ENCODE measurements at places on chromosomes 1 and 21.

DNA sequence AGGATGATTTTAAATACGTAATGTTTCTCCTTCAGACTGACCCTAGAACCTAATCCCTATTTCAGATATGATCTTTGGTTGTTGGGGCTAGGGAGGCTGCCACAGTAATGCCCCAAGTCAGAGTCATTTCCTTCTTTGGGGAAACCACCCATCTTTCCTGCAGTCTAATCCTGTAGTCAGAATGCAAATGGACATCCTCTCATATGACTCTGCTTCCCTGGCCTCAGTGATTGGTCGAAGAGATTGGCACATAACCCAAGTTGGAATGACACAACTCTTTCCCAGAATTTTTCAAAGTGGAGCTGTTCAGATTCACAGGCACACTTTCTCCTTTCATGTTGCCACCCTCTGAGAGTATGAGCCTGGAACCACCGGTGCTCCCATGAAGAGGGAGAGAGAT is 58.8 kb upstream of the ZNF644 start:
- DNase-seq: no peak

DNA sequence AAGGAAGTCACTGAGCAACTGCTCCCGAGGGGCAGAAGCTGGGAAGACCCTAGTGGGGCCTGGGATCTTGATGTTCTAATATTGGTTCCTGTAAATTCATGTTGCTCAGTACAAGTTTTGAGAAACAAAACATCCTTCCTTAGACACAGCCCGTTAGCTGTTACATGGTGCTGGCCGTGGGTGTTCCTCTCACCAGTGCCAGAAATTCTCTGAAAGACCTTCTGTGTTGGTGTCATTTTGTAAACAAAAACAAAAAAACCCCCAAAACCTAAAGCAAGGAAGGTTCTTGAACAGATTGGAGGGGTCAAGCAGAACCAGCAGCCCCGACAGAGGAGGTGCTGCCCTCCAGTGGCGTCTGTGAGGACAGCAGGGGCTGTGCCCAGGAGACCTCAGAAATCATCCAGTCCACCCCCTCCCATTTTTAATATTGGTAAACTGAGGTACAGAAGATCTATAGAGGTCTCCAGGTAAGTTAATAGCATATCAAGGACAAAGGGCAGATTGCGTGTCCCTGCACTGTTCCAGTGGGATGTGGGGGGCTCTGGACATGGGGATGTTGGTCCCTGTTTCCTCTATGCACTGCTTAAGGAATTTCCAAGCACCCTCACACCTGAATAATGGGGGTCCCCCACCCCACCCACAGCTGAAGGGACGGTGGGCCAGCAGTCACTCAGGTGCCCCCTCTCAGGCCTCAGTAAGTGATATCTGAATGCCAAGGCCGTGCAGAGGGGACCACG is 38.2 kb downstream of the SLC2A7 start:
- DNase-seq: peak; percentile 30

DNA sequence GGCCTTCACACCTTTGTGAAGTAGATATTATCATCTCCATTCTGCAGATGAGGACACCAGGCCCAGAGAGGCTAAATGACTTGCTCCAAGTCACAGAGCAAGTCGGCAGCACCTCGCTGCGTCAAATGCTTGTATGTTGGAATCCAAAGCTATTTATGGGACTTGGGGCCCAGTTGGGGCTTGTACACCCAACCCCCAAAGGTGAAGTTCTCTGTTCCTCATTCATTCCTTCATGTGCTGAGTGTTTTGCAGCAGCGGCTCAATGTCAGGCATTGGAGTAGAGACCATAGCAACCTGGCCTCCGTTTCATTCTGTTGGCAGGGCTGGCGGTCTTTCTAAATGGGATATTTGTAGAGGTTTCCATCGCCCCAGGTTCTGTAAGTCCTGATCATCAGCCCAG is 113.4 kb upstream of the SLC25A33 start:
- DNase-seq: no peak

DNA sequence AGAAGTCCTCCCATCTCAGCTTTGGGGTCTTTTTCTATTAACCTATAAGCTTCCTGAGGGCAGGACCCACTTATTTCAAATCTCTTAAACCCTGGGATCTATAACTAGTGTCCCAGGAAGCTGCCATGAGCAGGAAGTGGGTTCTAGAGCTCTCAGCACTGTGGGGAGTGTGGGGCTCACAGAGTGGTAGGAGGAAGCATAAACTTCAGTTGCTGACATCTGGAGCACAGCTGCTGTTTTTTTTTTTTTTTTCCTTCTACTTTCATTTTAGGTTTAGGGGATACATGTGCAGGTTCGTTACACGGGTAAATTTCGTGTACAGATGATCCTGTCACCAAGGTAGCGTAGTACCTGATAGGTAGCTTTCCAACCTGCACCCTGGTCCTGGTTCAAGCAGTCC is 59.3 kb downstream of the AK4 start:
- DNase-seq: no peak

DNA sequence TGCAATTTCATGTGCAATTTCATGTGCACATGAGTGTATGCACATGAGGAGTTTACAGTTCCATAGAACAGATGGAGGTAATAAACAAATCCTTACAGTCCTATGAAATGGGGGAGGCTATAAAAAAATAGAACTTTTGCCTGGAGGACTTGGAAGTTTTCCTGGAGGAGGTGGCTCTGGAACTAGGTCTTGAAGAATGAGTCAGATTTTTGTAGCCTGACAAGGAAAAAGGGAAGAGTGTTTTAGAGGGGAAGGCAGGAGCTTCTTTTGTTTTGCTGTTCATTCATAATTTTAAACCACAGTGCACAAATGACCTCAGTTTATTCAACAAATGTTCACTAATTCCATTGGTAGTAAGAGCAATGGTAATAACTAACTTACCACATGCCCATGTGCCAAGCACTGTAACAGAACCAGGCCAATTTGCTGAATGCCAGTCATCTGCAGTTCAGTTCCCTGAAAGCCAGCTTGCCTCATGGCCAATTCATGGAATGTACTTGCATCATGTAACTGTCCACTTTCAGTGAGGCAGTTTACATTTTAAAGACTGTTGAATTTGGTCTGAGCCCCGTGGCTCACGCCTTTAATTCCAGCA is 2.7 kb downstream of the DIO1 start:
- DNase-seq: no peak

DNA sequence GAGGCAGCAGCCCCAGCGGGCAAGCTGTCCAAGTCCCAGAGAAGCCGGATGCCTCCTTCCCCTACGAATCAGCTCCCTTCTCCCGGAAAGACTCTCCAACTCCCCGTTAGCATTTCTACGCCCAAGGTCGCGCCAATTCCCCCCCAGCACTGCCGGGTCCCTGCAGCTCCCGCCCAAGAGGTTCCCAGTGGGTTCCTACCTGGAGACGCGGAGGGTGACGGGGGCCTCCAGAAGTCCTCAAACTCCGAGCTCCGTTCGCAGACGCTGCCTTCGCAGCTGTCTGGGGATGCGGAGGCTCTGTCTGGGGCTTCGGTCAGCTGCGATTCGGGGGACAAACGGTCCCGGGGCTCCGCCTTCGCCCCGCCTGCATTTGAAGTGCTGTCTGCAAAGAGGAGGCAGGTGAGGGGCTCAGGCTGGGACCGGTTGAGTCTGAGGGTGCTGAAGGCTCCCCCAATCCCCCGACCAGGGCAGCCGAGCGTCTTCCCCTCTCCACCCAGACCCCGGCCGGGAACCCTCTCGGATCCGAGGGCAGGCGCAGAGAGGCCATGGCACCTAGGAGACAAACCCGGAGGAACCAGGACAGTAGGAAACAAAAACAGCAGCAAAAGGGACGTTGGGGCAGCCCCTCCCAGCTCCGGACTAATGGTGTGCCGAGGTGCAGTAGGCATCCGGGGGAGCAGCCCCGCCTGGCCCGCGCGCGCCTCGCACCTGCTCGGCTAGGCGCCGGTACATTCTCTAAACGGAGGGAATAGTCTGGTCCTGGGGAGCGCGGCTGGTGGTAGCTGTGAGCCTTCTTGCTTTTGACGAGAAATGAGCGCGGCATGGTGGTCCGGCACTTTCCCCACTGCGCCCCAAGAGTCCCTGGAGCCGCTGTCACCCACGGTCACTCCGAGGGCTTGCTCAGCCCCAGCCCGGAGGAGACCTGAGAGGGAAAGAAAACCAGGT is 3.8 kb downstream of the GFI1 start:
- DNase-seq: peak; percentile 22

DNA sequence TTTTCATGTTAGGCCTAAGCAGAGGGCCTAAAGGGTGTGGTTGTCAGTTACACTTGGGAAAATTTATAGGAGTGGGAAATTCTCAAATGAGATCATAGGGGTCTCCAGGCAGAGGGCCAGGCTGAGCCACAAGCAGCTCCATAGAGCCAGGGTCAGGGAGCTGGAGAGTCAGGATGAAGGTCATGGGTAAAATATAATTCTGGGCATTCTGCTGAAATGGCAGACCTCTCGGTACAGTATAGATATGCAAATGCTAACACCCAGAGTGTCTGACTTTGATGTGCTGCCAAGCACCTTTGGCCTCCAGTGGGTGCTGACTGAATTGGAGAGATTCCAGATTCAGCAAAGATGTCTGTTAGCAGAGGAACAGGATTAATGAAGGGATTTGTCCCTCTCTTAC is 40.1 kb downstream of the DNM3 start:
- DNase-seq: no peak

- DNase-seq: no peak
Observed at GRCh38 chr1:202349206-202349928, 868 bp downstream of the PPP1R12B start.

- DNase-seq: no peak
Observed at GRCh38 chr1:30321246-30321910, 402.0 kb downstream of the MATN1 start.

DNA sequence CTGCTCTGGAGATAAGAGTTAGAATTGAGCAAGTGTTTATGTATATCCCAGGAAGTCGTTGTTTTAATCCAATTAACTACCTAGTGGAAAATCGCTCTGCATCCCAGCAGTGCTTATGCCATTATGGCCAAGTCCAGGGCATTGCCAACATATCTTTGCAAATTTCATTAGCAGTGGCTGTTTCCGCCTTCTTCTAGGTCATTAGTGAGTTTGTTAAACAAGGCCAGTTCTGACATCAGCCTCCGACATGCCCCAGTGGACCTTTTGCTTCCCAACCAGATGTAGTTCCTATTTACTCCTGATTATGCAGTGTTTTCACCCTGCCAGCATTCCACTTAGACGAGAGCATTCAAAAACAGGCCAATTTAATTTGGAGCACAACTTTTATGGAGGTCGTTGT is 106.8 kb upstream of the FAM78B start:
- DNase-seq: no peak

DNA sequence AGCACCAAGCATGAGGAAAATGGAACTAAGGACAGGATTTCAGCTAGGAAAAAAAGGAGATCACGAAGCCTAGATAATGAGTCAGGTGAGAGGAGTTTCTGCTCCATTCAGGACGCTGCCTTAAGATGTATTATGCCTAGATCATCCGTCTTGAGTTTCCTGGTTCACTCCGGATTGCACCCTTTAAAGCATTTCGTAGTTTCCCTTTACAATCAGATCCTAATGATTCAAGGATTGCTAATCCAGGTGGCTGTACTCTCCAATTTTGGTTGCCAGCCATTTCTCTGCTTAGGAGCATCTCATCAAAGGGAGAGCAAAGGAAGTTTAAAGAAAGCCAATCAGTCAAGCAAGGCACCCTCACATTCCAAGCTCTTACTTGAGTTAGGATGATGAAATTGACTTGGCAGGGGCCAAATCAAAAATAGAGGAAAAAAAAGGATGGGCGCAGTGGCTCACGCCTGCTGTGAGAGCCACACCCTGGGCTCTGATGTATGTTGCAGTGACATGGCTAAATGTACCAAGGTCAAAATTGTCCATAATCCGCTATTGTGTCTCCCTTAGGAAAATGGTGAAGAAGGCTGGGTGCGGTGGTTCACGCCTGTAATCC is 156.9 kb upstream of the SOD1 start:
- no peak for DNase-seq

DNA sequence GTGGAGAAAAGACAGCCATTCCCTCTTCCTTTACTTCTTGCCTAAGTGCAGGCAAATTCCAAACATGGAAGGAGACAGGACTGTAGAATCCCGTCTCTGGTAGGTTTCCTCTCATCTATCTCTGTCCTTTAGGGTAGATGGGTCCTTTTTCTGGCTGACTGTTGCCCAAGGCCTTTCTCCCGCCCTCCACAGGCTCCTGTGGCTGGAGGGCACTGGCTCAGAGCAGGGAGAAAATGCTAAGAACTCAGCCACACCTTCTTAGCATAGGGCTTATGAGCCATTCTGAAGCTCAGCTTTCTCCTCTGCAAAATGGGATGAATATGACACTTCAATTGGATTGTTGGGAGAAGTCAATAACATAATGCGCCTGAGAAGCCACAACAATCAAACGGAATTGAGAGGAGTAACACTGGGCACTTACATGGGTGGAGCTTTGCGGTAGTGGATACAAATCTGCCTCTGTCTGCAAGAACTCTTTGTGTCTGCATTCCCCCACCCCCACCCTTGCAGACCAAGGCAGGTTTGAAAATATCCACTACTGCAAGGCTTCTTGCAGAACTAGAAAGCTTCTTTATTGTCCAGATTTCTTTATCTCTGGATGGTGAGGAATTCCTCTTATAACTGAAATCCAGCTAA is 94.7 kb downstream of the CSMD2 start:
- DNase-seq: no peak

DNA sequence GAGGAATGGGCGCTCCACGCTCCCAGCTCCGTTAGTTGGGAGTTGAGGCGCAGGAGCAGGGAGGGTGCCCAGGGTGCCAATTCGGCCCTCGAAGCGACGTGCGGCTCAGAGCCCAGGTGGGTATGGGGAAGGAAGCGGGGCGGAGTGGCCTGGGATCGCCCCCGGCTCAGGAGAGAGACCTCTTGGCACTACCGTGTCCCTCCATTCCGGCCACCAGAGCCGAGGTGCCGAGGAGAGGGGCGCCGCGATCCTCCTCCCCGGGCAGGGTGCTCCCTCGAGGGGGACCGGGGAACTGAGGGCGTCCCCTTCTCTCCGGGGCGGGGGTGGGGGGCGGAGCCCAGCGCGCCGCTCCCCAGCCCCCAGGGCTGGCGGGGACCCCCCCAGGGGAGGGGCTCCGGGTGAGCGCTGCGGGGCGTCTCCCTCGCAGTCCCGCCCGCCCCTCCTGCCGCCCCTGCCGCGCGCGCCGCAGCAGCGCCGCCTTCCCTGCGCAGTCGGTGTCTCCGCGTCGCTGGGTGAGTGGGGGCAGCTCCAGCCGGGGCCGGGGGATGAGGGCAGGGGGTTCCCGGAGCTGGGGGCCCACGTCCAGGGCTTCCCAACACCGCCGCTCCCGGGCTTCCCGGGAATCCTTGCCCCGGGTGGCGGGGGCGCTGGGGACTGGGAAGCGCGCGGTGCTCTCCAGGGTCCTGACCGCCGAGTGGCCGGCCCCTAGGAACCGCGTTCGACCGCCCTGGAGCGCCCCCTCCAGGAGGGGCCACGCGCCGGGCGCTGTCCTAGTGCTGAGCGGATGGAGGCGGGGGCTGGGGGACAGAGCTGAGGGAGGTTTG is at the start of gene HPCA:
TSS of gene HPCA (plus strand) at position 488 of the 824 bp plus-strand sequence. CDS start 2,408 bp downstream, outside the sequence.
- DNase-seq: no peak

- no peak for DNase-seq
Observed at GRCh38 chr1:228141226-228142044, 1.4 kb downstream of the GUK1 start.

DNA sequence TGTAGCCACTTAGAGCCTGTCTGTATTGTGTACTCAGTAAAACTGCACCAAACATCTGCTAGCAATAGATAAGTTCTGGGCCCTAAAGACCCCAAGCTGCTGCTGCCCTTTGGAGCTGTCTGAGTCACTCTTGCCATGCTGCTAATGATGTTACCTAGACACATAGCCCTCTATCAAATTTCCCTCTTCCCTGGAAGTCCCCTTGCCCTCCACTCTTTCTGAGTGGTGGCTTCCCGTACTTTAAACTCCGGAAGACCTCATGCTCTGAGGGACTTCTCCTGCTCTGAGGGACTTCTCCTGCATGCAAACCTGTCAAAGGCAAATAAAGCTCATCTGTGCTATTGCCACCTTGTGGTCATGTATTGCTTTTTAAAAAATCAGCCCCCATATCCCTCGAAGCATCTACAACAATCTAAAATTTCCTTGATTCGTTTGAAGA is 34.0 kb downstream of the FH start:
- no peak for DNase-seq

Data from naive B cell (primary cell).